ENCODE measurements at places on chromosomes 16 and 17.

GRCh38 chr17:1050246-1050995, 53.5 kb downstream of the TIMM22 start:
- DNase-seq, result no peak

DNA sequence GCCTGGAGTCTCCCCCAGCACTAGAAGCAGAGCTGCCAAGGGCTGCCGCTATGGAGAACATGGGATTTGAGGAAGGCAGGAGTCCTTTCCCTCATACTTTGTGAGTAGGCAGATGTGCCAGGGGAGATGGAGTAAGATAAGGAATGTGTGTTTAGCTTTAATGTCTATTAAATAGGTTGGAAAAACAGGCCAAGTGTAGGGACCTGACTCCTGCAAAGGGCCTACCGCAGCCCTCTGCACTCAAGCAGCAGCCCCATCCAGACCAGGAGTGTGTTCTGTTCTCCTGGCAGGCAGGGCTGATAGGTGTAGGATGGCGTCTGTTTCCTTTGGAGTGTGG, 1.8 kb upstream of the MIF4GD start:
- no peak for DNase-seq

DNA sequence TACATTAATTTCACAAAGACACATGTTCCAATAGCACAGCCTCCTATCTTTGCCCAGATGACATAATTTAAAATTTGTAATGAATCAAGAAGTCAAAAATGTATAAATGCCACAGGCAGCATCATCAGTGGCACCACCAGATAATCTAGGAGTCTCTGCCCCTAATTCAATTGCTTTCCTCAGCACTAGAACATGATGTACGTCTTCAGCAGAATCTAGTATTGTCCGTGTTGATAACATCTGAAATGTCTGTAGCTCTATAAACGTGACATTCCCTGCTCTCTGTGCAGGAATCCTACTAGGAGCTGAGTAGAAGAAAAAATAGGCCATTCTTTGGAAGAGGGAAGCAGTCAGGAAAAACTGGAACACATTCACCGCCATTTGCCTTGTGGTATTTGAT, 21.4 kb upstream of the SLC38A8 start:
- no peak for DNase-seq

- no peak for DNase-seq
Measured at GRCh38 chr16:15971440-15971815, 22.0 kb downstream of the ABCC1 start.

GRCh38 chr16:84144209-84144858, 643 bp downstream of the HSDL1 start:
- DNase-seq, result no peak

GRCh38 chr16:2056681-2057407, 9.1 kb downstream of the TSC2 start:
- no peak for DNase-seq

DNA sequence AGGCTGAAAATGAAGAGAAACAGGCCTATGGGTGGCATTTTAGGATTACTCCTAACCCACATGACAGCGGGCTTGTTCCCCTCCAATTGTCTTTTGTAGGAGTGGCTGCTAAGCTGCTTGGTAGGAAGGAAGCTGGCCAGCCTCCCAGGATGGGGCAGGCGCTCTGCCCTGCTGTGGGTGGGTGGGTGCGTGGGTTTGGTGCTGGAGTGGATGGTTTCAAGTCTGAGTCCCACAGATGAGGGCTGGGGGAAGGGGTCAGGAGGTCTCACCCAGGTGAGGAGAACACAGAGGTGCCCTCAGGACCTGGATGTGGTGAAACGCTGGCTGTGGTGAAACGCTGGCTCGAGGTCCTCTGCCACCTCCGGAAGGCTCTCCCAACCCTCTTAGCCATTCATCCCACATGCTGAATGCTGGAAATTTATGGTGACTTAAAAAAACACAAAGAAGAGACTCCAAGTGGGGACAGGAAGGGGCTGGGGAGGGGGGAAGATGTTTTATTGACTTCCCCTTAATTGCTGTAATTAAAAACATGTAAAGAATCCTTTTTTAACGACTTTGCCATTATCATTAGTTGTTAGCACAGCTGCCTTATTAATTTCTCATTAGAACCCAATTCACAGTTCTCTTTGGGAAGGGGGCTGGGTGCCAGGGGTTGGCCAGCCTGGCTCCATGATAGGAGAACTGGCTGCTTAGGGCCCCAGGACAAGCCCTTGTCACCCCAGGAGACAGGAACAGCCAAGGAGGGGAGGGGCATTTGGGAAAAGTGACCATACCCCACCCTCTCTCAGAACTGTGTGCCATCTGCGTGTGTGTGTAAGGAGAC, 153.5 kb upstream of the CDC42EP4 start:
- no peak for DNase-seq

- peak; percentile 68 for DNase-seq
Measured at GRCh38 chr16:86761111-86762031, 183.0 kb downstream of the FOXL1 start.

DNA sequence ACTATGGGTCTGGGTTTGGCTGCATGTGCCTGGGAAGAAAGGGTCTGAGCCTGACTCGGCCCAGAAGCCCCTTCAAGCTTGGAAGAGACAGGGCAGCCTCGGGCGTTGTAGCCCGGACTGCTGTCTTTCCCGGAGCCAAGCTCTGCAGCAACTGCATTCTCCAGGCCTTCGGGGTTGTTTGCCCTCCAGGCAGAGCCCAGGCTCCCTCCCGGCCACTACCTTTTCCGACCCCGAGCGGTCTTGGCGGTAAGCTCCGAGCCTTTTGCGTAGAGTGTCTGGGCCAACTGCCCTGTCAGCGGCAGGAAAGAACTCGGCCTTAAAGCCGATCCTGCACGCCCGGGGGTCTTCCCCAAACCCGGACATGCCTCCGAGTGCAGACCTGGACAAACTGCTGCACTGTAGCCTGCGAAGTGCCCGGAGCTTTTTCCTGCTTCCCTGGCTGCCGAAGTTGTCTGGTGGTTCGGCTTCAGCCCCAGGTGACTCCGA, 1.3 kb downstream of the LHX1 start:
- DNase-seq, result no peak

DNA sequence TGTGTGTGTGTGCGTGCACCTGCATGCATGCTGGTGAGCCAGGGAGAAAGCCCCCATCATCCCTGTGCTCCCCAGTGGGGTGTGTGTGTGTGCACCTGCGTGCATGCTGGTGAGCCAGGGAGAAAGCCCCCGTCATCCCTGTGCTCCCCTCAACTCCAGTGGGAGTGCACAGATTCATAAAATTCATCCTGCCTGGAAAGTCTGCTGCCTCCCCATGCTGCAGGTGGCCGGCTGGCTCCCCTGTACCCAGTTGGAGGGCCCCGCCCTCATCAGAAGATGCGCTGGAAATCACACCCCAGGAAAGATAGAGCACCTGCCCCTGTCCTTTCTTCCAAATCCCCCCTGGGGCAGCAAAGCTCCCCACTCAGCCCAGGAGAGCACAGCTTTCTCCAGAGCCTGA, 84.8 kb upstream of the DOC2B start:
- DNase-seq, result no peak

DNA sequence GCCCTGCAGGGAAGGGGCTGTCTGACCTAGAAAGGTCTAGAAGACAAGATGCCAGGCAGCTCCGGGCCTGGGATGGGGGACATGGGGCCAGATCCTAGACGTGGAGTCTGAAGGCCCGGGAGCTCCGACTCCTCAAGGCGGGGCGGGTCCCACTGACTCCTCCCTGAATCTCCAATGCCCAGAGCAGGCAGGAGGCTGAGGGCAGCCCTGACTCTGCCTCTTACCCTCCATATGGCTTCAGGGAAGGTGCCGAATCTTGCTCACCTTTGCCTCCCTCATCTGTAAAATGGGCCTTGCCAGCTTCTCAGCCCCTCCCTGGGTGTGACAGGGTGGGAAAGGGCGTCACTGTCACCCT, 14.8 kb downstream of the VASN start:
- no peak for DNase-seq

GRCh38 chr16:1201444-1201843, 23.6 kb downstream of the TPSG1 start:
- DNase-seq, result no peak

DNA sequence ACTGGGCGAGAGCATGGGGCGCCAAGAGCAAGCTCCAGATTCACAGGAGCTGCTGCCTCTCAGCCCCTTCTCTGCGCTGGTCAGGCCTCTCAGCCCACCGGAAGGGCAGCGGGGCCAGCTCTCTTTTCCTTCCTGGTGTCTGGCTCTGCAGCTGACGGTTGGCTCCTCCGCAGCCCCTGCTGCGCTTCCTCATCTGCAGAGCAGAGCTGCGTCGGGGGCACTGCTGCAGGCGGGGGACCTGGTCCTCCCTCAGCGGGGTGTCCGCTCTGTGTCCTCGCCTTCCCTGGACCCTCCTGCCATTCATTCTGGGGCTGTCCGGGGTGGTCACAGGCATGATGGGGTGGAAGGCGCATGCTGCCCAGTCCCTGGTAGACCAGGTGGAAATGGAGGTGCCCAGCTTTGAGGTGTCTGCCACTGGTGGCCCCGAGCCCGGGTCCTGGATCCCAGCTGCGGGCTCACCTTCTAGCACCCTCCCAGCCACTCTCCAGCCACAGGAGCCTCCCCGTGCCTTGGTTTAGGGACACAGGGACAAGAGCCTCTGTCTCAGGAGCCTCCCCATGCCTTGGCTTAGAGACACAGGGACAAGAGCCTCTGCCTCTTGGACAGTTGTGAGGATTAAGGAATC, 84.8 kb downstream of the IRF8 start:
- no peak for DNase-seq

GRCh38 chr16:88064011-88064888, 113.0 kb downstream of the BANP start:
- no peak for DNase-seq

DNA sequence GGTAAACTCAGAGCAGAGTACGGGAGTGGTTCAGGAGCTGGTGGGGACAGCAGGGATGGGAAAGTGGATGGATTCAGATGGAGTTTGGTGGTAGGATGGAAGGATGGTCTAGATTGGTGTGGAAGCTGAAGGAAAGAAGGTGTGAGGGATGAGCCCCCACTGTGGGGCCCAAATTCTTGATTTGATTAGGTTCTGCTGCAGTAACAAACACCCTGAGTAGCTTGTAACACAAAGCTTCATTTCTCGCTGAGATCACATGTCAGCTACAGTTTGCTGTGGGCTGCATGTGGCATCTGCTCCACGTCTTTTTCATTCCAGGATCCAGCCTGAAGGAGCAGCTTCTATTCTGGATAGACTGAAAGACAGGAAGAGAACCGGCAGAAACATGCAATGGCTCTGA, 143.8 kb downstream of the IRX3 start:
- DNase-seq, result no peak

Measured in tibial nerve (tissue), 4 donors.